ENCODE measurements at places on chromosomes 16 and 17. TPM values are rescaled to one million over a fixed set of nuclear protein-coding genes. Genes with fewer than 3 reads are reported as not detected.
A peak's percentile ranks its signal among the peaks of the same experiment; 100 is the strongest.

- H3K27ac ChIP-seq: no peak overlapping the region
- H3K27me3 ChIP-seq: no peaks in the 10 kb centered on the region
- no peak overlapping the region for H3K4me3 ChIP-seq
- no peak for DNase-seq
Observed at GRCh38 chr17:81693509-81694210, 9.5 kb upstream of the MRPL12 start.

DNA sequence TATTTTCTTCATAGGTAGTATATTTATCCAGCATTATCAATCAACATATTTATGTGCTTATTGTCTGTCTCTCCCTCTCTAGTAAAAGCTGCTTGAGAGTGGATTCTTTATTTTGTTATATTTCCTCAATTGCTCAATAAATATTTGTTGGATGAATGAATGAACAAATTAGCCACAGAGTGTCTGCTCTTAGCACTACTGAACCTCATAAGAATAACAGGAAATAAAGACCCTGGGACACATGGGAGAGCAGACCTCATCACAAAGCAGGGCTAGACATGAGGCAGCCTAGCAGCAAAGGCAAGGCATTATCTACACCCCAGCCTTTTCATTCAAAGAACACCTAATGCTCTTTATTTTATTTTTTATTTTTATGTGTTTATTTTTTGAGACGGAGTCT is 34.9 kb upstream of the TANC2 start:
- no peak overlapping the region for H3K27ac ChIP-seq
- no peak for DNase-seq
- peaks cover 4% of the 10 kb centered on the region for H3K27me3 ChIP-seq
- no peaks in the 10 kb centered on the region for H3K36me3 ChIP-seq
- no peak overlapping the region for H3K4me3 ChIP-seq
- no peaks in the 10 kb centered on the region for H3K4me1 ChIP-seq

DNA sequence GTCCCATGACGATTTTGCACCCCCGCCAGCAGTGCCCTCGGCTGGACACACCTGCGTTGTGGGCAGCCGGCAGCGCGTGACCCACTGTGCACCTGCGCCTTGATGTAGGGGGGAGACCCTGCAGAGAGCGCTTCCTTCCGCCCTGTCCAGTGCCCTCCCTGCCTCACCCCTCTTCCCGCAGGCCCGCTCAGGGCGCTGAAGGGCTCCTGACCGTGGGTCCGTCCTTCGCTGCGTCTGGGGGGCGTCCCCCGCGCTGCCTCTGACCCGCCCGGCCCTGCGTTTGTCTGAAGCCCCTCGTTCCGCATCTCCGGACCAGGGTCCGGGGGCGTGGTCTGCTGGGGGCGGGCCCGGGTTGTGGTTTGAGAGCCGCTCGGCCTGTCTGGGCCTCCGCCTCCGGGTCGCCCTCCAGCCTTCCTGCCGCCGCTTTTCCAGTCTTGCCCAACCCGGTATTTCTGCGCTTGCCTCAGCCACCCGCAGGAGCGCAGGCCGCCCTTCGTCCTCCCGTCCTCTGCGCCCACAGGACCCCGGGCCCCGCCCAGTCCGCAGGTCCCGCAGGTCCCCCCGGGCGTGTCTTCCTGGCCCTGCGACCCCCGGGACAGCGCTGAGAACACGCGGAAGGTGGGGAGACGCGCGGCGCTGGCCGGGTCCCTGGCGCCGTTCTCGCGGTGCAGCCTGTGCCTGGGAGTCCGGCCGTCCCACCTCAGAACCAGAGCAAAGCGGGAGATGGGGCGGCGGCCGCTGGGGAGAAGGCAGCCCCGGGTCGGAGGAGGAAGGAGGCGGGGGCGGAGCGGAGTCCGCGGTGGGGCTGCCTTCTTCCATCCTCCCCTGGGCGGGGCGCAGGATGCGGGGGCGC is 4.0 kb upstream of the IL17C start:
- peaks cover 4% of the 10 kb centered on the region for H3K27me3 ChIP-seq
- no peak for DNase-seq
- no peak overlapping the region for H3K27ac ChIP-seq
- H3K4me1 ChIP-seq: peaks cover 4% of the 10 kb centered on the region
- peaks cover 6% of the 10 kb centered on the region for H3K36me3 ChIP-seq

OSGIN1 gene
- 2.5 TPM for total RNA-seq

DNA sequence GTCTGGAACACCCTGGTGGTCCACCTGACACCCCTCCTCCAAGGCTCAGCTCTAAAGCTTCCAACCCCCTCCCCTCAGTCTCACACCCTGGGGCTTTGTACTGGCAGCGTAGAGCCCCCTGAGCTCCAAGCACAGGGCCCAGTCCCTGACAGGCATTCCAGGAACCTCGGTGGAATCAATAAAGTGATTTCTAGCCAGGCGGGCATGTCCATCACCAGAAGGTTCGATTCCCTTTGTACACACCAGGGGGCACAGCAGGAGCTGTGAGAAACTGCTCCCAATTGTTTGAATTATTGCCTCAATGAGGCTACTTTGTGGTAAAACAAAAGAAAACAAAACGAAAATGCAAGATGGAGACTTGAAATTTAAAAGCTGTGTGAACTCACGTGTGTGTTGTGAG is 51.8 kb downstream of the SMPD3 start:
- DNase-seq: peak; percentile 29
- H3K4me1 ChIP-seq: peaks cover 3% of the 10 kb centered on the region
- no peak overlapping the region for H3K4me3 ChIP-seq

All from chondrocyte (in vitro differentiated cells).